ENCODE measurements at places on chromosomes 6 and 20. TPM values are rescaled to one million over a fixed set of nuclear protein-coding genes. Genes with fewer than 3 reads are reported as not detected.

Gene TRIM10
- total RNA-seq = not detected

Gene UBE2C
- total RNA-seq = 2.5 TPM

Gene GRM1
- under 0.01 TPM for total RNA-seq

Gene GTSF1L
- total RNA-seq = not detected

Gene GABRR1
- not detected for total RNA-seq

Gene TTK
- 4.4 TPM for total RNA-seq

Gene GSTA4
- 36.2 TPM for total RNA-seq

Gene TRIM40
- total RNA-seq = not detected

Gene LAMP5
- total RNA-seq = under 0.01 TPM

GRCh38 chr6:113739041-113739655 lies 118.0 kb upstream of the MARCKS start:
- no peak for DNase-seq

GRCh38 chr6:26086211-26086610 lies 1.0 kb upstream of the HFE start:
- no peak for DNase-seq

DNA sequence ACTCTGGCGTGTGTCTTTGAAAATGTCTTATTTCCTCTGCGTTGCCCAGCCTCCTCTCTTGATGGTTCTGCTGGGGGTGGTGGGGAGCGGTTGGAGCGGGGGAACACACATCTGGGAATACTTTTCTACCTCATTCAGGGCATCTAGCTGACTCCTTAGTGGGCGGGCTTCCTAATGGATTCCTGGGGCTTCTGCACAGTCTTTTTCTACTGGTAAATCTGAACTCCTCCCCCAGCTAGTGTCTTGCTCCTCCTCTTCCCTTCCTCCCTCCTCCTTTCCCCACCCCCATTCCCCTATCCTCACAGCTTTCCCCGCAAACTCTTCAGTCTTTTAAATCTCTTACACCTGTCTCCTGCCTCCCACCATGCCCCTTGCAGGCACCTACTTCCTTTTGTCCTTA lies 74.4 kb downstream of the PRL start:
- no peak for DNase-seq

GRCh38 chr6:12350644-12351170 lies 60.5 kb downstream of the EDN1 start:
- DNase-seq = no peak

DNA sequence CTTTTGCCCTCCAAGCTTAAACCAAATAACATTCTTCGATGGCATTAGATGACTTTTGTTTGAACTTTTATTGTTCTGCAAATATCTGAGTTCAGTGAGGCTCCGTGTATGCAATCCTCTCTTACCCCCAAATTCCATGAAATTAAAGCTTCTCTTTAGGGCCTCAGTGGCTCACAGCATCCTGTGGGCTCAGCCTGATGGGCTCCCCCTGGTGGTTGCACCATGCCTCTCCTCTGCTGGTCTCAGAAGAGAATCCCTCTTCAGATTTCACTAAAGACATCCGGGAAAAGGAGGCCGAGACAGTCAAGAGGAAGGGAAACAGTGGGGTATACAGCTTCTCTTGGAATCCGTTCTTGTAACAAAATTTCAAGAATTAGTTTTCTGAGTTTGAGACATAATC lies 331.6 kb upstream of the NT5E start:
- no peak for DNase-seq

DNA sequence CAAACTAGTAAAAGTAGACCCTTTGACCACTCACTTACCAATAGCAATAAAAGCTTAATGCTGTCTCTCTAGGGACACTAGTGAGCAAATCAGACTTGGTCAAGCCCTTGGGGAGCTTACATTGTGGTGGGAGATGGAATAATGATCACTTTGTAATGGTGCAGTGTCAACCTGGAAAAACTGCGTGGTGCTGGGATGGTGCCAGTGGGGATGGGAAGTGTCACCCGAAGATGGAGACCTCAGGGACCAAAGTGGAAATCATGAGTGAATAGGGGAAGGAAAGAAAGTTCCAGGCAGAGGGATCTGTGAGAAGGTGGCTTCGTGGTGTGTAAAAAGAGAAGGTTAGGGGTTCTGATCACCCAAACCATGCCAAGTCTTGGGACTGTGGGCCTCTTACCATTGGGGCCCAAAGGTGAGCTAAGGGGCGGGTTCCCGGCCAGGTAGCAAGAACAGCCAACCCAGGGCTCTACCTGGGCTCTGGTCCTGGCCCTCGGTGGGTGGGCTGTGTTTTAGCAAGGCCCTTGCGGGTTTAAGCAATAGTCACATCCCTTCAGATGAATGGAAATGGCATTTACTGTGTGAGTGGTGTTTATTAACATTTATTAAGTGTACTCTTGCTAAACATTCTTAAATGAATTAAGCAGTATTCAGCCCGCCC lies 15.5 kb downstream of the DYNLRB1 start:
- DNase-seq = no peak

GRCh38 chr6:18861204-18861603 lies 474.1 kb downstream of the RNF144B start:
- DNase-seq = no peak

GRCh38 chr6:39214846-39215639 lies 14.2 kb downstream of the KCNK5 start:
- no peak for DNase-seq

- DNase-seq = no peak
These were observed 11.9 kb upstream of the CST8 start for GRCh38 chr20:23479043-23479442.

DNA sequence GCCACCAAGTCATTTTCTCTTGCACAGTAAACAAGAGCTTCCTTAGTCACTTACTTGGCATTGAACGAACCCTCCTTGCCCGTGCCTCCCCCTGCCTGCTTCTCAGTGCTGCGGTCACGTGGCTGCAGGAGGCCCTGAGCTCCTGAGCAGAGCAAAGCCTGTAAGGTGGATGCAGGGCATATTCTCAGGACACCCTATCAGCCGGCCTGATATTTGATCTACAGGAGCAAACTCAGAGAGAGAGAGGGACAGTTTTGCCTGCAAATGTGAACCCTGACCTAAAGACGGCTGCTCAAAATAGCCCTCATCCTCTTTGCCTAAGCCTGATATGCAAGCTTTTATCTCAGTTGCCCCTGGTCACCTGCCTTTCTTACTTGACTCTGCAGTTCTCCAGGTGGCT lies 93.0 kb upstream of the POPDC3 start:
- no peak for DNase-seq

DNA sequence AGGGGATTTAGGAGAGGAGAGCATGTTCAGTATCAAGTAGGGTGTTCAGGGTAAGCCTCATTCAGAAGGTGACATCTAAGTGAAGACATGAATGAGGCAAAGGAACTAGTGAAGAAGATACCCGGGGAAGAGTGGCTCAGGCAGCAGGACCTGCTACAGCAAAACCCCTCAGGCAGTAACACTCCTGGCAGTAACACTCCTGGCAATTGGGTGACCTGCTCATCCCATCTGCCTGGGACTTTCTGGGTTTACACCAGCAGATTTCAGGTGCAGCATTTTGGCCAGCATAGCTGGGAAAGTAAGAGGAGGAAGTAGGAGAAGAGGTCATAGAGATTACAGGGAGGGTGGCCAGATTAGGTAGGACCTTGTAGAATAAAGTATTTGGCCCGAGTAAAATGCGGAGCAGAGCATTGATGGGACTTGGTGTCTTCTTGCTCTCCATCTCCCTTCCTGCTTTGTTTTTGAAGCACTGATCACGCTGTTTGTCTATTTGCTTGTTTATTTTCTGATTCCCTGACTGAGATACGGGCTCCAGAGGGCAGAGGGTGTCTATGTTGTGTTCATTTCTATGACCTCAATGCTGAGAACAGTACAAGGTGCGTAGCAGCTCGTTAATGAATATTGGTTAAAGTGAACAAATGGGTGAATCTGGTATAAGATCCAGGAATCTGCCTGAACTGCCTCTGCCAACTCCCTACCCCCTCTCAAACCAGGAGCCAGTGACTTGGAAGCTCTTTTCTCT lies 88.3 kb downstream of the IYD start:
- no peak for DNase-seq

- no peak for DNase-seq
These were observed 222.8 kb upstream of the CITED2 start for GRCh38 chr6:139597087-139597763.

DNA sequence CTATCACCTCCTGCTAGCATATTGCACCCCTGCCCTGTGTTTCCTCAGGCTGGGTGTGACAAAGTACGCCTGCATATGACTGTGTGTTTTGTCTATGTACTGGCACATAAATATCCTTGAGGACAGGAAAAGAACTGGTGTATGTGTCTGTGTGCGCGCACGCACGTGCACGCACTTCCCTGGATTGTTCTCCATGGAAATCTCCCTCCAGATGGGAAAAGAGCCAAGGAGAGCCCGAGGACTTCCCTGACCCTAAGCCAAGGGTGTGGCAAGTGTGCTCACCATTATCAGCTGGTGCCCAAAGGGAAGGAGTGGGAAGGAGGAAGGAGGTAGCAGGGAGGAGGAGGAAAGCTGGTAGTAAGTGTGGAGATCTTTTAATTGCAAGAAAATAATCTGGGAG lies 117.6 kb downstream of the HIVEP2 start:
- no peak for DNase-seq

DNA sequence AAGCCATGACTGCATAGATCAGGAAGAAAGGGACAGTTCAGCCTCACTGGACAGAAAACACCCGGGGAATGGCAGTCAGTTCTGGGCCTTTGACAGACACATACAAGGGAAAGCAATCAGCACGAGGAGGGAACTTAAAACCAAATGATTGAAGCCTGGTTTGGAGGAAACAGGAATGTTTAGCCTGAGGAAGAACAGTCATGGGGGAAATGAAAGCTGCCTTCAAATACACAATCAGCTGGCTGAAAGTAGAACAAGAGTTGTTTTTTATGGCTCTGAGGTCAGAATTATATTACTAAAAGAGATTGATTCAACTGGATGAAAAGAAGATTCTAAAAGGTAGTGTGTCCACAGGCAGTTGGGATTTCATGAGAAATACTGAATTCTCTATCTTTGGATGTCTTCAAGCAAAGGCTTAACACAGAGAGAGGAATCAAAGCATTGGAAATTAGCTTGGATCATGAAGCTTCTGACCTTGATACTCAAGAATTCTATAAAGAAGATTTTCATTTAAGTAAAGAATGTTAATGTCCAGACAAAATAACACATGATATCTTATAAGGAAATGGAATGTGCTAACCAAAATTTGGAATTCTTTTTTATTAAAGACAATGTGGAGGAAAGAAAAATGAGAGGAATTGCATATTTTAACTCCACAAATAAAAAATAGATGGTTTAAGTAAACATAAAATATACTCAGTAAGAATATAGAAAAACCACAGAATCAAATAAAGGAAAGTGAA lies 216.6 kb downstream of the IBTK start:
- no peak for DNase-seq

- DNase-seq = peak; percentile 53
These were observed 9.2 kb downstream of the POU3F2 start for GRCh38 chr6:98843271-98844243.

DNA sequence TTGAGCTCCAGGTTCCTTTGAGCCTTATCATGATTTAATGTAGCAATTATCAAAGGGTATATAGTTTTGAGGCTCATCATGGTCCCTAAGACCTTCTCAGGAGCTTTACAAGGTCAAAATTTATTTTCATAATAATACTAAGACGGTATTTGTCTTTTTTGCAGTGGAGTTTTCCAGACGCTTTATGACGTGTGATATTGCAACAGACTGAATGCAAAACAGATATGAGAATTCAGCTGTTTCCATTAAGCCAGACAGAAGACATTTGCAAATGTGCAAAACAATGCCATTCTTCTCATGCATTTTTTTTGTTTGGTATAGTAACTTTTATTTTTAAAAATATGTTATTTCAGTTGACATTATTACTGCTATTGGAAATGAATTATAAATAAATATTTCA lies 24.7 kb upstream of the CNKSR3 start:
- no peak for DNase-seq

DNA sequence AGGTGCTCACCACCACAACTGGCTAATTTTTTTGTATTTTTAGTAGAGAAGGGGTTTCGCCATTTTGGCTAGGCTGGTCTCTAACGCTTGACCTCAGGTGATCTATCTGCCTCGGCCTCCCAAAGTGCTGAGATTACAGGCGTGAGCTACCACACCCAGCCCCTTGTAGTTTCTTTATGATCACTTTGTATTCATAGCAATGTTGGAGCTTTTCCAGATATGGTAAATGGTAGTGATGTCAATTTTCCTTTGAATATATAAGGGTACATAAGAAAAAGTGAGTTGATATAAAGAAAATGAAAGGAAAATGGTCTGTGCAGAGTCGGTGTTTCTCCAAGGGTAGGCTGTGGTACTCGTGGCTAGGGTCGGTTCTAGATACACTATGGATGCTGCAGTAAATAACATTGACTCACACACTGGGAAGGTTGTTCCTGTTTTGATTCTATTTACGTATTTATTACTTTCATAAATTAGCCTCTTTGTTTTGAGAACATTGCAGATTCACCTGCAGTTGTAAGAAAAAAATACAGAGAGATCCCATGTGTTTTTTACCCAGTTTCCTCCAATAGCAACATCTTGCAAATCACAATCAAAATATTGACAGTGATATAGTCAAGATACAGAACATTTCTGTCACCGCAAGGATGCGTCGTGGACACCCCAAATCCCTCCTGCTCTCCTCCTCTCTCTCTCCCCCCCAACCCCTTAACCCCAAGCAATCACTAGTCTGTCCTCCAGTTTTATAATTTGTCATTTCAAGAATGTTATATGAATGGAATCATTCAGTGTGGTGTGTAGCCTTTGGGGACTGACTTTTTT lies 2.5 kb downstream of the ZNF831 start:
- DNase-seq = no peak

GRCh38 chr6:137019476-137020272 lies 25.1 kb downstream of the IL20RA start:
- no peak for DNase-seq

- no peak for DNase-seq
These were observed 725.5 kb downstream of the TBC1D32 start for GRCh38 chr6:120608826-120609225.

DNA sequence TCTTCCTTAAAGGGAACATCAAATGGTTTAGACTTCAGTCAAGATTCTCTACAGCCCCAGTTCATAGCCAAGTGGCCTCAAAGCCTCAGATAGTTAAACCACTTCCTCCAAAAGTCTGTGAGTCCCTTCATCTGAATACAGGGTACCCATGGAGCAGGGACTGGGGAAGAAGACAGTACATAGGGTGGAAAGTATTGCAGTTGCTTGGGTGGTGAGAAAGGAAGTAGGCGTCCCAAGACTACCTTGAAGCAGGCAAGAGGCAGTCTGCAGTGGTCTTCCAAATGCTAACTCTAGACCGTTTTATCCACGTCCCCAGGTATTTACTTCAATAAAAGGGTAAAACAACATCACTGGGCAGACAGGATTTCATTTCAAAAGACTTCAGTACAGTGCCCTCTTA lies 2.0 kb downstream of the FYN start:
- no peak for DNase-seq

GRCh38 chr6:142945446-142946180 lies 637 bp upstream of the HIVEP2 start:
- DNase-seq = peak; percentile 93

DNA sequence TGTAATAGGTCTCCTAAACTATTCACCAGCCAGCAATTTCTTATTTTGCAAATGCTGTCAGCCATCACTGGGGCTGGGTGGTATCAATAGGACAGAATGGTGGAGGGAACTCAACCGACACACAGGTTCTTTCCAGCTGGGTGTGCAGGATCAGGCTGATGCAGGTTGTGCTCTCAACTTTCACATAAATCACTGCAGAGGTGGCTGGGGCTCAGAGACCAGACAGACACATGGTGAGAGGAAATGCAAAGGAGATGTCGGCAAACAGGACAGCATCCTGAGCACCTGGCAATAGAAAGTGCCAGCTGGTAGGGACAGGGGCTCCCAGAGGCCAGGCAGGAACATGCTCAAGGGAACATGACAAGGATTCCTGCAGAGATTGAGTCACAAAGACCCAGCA lies 254.9 kb downstream of the SOD2 start:
- no peak for DNase-seq

All from osteoblast (primary cell).